ENCODE measurements at places on chromosomes 13 and 19.

DNA sequence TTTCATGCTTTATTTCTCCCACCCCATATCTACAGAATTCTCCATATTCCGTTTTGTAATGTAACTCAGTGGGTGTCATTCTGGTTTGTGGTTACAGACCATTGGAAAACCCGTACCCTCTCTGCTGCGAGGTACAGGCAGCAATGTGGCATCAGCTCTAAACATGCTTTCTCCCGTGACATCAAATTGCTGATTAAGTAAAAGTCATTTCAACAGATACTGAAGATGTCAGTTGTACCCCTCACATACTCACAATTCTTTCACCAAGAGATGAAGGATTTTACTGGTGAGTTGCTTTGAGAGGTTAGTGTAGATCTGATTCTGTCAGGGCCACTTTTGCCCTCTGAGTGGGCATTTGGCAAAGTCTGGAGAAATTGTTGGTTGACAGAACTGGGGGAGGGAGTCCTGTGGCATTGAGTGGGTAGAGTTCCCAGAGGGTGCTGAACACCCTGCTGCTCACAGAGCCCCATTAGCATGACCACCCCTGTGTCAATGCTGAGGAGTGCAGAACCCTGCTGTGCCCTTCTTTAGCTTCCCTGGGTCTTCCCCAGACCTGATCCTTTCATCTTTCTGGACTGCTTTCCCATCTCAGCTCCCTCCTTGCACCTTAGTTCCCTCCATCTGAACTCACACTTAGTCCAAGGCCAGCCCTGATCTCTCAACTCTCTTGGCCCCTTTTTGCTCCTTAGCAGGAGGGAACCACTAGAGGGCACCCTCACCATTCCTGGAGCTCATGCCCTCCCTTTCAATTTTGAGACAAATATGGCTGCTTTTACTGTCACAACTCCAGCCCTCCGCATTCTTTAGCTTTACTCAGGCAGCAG, 39.9 kb upstream of the CEACAM8 start:
- no peak for DNase-seq

DNA sequence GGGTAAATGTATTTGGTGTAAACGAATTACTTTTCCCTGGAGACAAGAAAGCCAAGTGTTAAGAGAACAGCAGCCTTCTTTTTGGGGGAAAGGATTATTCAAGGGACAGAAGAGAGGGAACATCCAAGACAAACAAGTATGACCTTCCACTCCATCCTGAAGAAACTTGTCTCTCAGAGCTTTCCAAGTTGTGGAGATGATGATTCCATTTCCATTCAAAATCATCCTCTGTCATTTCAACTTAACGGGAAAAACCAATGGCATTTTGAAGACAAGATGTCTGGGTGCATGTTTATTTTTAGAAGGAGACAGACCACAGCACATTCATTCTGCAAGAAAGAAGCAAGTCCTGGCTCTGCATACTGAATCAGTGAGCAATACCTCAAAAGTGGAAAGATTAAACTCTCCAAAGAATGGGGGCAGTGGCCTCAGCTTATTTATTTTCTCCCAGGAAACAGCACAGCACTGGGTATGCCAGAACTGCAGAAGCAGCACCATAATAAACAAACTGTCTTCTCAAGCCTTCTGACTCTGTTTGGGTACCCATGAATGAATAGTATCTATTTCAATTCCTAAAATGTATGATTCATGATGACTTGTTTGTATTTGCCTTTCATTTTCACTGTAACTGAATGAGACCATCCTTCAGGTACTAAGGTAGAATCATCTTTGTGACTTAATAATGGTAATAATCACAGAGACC, 541.0 kb downstream of the RFC3 start:
- DNase-seq = no peak

DNA sequence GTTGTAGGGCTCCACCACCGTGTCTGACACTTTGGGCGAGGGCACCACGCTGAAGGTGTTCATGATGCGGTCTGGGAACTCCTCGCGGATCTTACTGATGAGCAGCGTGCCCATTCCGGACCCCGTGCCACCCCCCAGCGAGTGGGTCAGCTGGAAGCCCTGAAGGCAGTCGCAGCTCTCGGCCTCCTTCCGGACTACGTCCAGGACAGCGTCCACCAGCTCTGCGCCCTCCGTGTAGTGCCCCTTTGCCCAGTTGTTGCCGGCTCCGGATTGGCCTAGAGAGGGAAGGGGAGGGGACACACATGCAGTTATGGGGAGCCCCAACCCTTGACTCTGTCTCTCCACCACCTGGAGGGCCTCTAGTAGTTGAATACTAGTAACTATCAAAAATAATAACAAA, 6.2 kb downstream of the TUBB4A start:
- no peak for DNase-seq

- DNase-seq = peak; percentile 80
These were observed 11.8 kb downstream of the LRRC4B start for GRCh38 chr19:50556282-50557008.

- no peak for DNase-seq
These were observed 2.3 kb downstream of the SPPL2B start for GRCh38 chr19:2330632-2331284.

- DNase-seq = no peak
These were observed 77.2 kb upstream of the PABPC3 start for GRCh38 chr13:25018729-25019115.

DNA sequence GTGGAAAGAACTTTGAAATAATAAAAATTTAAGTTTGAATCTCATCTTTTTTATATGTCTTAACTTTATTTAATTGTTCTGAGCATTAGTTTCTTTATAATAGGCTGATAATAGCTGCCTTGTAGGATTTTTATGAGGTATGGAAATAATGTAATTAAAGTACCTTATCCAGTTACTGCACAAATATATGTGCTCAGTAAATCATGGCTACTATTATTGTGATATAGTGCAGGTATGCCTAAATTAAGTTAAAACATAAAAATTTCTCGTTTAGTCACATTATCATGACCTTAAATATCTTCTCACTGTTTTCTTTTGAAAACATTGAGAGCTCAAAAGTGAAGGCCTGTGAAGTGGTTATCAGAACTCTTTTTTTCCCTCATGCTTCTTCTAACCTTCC, 62.9 kb downstream of the NDFIP2 start:
- DNase-seq = no peak

GRCh38 chr13:96730676-96731075, 263.6 kb downstream of the OXGR1 start:
- DNase-seq = no peak

DNA sequence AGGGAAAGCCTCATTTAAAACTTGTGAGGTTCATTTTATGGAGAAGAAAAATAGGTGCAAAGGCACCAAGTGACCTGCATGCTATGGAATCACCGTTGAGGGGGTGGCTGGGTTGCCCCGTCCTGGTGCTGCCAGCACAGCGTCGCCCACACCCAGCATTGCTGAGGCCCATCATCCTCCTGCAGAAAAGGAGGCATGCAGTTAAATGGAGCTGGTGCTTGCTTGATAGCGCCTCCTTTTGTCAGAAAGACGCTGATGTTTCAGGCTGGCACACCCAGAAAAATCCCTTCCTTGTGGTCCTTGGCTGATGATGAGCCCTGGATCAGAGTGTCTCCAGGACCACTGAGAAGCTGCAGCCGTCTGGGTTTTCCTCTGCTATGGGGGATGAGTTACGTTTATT, 36.9 kb downstream of the DHRS12 start:
- no peak for DNase-seq

DNA sequence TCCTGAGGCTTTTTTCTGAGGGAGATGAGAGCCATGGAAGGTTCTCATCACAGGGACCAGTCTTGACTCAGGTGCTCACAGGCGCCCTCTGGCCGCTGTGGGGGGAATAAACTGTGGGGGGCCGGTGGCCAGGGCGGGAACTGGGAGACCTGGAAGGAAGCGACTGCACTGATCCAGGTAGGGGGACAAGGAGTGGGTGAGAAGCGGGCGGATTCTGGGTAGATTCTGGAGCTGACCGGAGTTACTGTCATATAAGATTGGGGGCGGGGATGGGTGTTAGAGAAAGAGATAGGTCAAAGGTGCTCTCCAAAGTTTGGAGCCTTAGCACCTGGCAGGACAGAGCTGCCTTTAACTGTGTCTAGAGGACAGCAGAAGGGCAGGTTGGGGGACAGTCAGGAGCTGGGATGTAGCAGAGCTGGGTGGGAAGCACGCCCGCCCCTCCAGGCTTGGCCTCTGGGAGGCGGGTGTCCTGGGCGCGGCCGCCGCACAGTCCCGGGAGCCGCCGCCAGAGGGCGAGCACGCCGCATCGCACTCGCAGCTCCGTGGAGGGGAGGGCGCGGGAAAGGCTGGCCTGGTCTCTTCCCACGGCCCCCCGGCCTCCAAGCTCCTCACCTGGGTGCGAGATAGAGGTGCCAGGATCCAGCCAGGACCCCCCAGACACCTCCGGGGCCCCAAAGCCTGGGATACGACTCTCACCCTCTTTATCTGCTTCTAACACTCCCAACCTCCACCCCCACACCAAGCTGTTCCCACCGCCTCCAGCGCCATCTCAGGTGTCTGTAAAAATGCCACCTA, 4.2 kb upstream of the DAND5 start:
- peak; percentile 64 for DNase-seq

GRCh38 chr13:50158385-50159165, 143.3 kb downstream of the KCNRG start:
- DNase-seq = no peak

GRCh38 chr13:52847682-52848432, 583 bp downstream of the PCDH8 start:
- no peak for DNase-seq

DNA sequence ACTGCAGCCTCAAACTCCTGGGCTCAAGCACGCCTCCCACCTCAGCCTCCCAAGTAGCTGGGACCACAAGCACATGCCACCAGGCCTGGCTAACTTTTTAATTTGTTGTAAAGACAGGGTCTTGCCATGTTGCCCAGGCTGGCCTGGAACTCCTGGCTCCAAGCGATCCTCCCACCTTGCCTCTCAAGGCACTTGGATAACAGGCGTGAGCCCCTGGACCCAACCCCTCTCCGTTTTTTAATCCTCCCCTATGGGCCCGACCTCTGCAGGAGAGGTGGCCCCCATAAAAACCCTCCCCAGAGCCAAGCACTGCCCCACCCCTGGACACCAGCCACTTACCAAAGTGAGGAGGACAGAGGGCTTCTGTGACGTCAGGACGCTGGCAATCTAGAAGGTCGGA, 28.6 kb downstream of the PEPD start:
- no peak for DNase-seq

DNA sequence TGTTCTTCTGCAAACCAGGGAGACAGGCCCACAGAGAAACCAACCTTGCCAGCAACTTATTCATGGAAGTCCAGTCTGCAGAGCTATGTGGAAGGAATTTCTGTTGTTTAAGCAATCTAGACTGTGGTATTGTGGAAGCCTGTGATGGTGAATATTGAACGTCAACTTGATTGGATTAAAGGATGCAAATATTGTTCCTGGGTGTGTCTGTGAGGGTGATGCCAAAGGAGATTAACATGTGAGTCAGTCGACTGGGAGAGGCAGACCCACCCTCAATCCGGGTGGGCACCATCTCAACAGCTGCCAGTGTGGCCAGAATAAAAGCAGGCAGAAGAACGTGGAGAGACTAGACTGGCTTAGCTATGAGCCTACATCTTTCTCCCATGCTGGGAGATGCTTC, 606.0 kb downstream of the EFNB2 start:
- DNase-seq = no peak

DNA sequence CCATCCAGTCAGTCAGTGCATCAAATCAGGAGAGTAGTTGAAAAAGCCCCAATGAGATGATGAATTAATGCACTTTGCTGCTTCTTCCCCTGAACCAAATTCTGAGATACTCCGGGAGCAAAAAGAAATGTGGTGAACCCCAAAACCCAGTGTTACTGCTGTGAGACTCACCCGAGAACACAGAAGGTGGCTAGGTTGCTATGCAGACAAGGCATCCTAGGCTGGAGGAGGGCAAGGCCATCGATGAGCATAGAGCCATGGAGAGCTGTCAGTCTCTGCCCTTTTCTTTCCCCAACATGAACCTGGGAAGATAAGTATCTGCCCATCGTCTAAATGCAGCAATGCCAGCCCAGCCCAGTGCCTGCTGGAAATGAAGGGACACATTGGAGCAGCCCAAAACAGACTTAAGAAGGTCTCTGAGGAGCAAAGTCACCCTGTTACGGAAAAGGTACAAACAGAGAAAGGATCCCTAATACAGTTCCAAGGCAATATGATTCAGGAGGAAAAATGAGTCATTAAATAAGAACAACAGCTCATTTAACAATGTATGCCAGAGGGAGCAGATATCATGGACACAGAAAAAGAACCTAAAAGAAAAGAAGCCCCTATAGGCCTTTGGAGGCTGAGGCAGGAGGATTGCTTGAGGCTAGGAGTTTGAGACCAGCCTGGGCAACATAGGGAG, 272.0 kb downstream of the FOXO1 start:
- DNase-seq = no peak

- DNase-seq = no peak
These were observed 12.3 kb downstream of the CBLC start for GRCh38 chr19:44789943-44790483.

DNA sequence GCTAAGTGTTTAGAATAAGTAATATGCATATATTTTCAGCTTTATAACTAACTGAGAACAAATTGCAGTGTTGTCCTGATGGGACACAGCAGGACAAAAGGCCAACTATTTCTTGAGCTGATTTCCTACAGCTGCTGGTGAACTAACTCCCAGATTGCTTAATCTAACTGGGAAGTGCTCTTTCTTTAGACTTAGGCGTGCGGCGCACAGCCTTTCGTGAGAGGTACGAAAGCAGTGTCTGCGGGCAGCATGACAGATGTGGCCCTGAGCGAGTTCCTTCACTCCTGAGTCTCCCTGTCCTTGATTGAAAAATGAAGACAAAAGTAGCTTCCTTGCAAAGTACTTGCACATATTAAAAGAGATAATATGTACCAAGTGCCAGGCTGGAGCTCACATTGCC, 47.3 kb upstream of the NPAS1 start:
- no peak for DNase-seq

GRCh38 chr19:13881692-13882418, 4.9 kb downstream of the NANOS3 start:
- no peak for DNase-seq

DNA sequence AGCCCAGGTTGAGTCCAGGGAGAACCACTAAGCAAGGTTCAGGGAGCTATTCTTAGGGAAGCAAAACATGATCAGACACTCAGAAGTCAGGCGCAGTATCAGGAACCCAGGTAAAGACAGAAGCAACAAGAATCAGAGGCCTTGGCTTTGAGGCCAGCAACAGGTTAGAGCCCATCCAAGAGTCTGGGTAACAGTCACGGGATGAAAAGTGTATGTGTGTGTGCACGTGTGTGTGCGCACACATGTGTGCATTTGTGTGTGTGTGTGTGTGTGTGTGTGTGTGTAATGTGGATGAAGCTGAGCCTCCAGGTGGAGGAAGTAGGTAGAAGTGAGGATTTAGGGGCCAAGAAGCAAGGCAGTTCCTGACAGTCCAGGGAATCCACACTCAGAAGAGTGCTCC, 63.1 kb downstream of the CCNA1 start:
- no peak for DNase-seq
